Uterus (tissue), 4 donors: ENCODE measurements at places on chromosomes 12 and 14. TPM values are rescaled to one million over a fixed set of nuclear protein-coding genes. Genes with fewer than 3 reads are reported as not detected.

The KLHL33 gene
- 2.8 TPM for total RNA-seq

The ADAM20 gene
- total RNA-seq = not detected

The CLEC4D gene
- 0.30 TPM for total RNA-seq

The C12orf60 gene
- 0.77 TPM for total RNA-seq

The MAP3K9 gene
- total RNA-seq = 0.29 TPM

The SMCO2 gene
- total RNA-seq = not detected

The KRT76 gene
- total RNA-seq = not detected

The DDX11 gene
- 67.7 TPM for total RNA-seq

The POMT2 gene
- total RNA-seq = 2.1 TPM

The DPF3 gene
- total RNA-seq = 1.6 TPM

The PHETA1 gene
- total RNA-seq = under 0.01 TPM

The DNAH10 gene
- total RNA-seq = 3.9 TPM

The SMIM41 gene
- not detected for total RNA-seq

The COCH gene
- 1.8 TPM for total RNA-seq

The HOXC4 gene
- total RNA-seq = 0.83 TPM

The SYCP3 gene
- total RNA-seq = not detected

The SLC38A4 gene
- 5.9 TPM for total RNA-seq

The LMNTD1 gene
- total RNA-seq = not detected

The GPR84 gene
- not detected for total RNA-seq

The TSPAN19 gene
- total RNA-seq = not detected

The FAM90A1 gene
- total RNA-seq = not detected

The SRRM4 gene
- total RNA-seq = not detected

The TCTN2 gene
- 25.2 TPM for total RNA-seq

The ADAM21 gene
- total RNA-seq = not detected

The CLEC6A gene
- total RNA-seq = not detected

The CPNE6 gene
- total RNA-seq = not detected

The FGF23 gene
- total RNA-seq = not detected

The HSPB8 gene
- 10.6 TPM for total RNA-seq

The ZNF839 gene
- total RNA-seq = 11.0 TPM

The BORCS5 gene
- 21.1 TPM for total RNA-seq

The CLEC9A gene
- total RNA-seq = not detected

The TAS2R30 gene
- total RNA-seq = 9.4 TPM

The RD3L gene
- not detected for total RNA-seq

The DNAJC22 gene
- not detected for total RNA-seq

The GDF3 gene
- total RNA-seq = not detected

The CISTR gene
- not detected for total RNA-seq

The PRICKLE1 gene
- total RNA-seq = 5.9 TPM
